ENCODE measurements at places on chromosomes 6 and 20.

DNA sequence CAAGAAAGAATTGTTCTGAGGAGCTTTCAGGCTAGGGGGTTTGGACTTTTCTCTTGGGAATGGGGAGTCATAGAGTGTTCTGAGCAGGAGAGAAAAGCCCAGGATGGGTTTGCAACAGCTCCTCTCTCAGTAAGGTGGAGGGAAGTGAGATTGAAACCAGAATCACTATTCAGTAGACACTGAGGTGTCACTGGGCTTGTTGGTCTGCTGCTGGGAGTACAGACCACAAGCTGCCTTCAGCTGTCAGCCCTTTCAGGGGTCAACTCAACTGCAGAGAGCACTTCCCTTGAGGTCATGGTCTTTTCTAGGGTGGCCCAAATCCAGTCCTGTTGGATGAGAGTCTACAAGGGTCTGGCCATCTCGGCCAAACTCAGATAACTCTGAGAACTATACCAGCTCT, 12.9 kb upstream of the FOXA2 start:
- DNase-seq = no peak
- H3K27ac ChIP-seq = no peak overlapping the region
- no peaks in the 10 kb centered on the region for H3K36me3 ChIP-seq
- no peaks in the 10 kb centered on the region for H3K4me1 ChIP-seq

DNA sequence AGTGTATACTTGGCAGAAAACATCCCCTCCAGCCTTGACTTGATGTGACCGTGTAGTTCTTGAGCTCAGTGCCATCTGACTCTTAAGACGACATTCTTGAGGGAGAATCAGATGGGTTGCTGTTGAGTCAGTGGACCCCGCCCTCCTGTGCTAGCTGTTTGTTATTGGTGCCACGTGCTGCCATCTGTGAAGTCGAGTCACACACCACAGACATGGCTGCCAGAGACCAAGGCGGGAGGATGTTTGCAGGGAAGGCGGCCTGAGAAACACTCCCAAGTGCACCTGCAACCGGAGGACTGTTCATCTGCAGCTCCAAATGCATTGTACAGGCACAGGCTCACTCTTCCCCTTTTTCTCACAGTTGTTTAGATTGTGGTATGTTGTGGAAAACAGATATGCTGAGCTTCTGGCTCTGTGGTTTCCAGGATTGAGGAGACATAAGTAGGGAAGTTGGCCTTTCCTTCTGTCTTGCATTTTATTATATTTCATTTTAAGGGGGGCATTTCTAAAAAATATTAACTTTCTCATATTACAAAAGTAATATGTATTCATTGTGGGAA, 345.3 kb upstream of the ZFP64 start:
- no peak for DNase-seq
- no peaks in the 10 kb centered on the region for H3K36me3 ChIP-seq
- no peaks in the 10 kb centered on the region for H3K4me1 ChIP-seq
- H3K4me3 ChIP-seq = no peak overlapping the region
- H3K27me3 ChIP-seq = no peaks in the 10 kb centered on the region
- no peak overlapping the region for H3K27ac ChIP-seq

DNA sequence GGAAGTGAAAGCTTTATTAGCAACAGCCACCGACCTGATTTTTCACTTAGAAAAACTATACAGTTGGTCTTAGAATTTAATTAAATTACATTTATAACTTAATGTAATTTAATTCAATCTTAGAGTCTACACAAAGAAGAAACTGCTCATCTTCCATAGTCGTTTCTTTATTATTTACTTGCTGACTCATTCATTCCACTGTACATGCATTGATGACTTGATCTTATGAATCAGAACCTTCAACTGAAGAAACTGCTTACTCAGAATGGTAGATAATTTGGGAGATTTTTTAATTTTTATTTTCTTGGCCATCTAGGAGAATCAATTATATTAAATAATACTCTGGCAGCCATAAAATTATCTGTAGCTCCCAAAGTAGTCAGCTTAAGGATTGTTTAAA, 1021.6 kb upstream of the FLRT3 start:
- no peak overlapping the region for H3K4me3 ChIP-seq
- H3K36me3 ChIP-seq = no peaks in the 10 kb centered on the region
- no peaks in the 10 kb centered on the region for H3K4me1 ChIP-seq
- no peak for DNase-seq

DNA sequence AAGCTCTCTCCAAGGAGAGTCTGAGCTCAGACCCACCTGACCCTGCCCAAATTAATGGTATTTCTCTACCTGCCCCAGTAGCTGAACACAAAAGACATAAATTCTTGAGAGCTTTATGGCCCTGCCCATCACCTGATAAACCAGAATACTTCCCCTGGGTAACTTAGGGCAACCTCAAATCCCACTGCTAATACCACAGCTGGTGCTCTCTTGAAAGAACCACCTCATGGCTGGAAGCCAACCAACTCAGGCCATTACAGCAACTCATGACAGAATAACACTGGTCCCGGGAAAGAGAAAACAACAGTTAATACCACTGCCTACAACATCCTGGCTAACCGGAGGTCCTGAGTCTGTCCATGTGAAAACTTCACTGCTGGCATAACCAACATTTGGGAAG, 328.6 kb downstream of the NKAIN2 start:
- H3K27ac ChIP-seq = no peak overlapping the region
- H3K36me3 ChIP-seq = no peaks in the 10 kb centered on the region
- H3K4me3 ChIP-seq = no peak overlapping the region
- H3K4me1 ChIP-seq = no peaks in the 10 kb centered on the region
- peaks cover 15% of the 10 kb centered on the region for H3K27me3 ChIP-seq

GRCh38 chr6:11975353-11975977, 36.6 kb upstream of the HIVEP1 start:
- DNase-seq = no peak
- H3K27me3 ChIP-seq = no peaks in the 10 kb centered on the region

DNA sequence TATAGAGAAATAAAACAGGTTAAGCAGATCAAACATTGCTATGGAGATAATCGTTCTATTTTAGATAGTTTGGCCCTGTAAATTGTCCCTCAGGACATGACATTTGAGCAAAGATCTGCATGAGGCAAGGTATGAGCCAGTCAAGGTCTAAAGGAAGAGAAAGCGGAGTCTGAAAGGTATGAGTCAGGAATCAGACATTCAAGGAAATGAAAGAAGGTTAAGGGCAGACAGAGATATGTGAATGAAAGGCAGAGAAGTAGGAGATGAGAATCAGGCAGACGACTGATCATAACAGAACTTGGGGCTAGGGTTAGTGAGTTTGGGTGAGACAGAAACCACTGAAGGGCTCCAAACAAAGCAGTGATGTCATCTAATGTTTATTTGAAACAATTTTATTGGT, 775.8 kb downstream of the MAFB start:
- H3K27me3 ChIP-seq = no peaks in the 10 kb centered on the region
- H3K4me1 ChIP-seq = no peaks in the 10 kb centered on the region
- H3K4me3 ChIP-seq = no peak overlapping the region
- H3K36me3 ChIP-seq = no peaks in the 10 kb centered on the region

DNA sequence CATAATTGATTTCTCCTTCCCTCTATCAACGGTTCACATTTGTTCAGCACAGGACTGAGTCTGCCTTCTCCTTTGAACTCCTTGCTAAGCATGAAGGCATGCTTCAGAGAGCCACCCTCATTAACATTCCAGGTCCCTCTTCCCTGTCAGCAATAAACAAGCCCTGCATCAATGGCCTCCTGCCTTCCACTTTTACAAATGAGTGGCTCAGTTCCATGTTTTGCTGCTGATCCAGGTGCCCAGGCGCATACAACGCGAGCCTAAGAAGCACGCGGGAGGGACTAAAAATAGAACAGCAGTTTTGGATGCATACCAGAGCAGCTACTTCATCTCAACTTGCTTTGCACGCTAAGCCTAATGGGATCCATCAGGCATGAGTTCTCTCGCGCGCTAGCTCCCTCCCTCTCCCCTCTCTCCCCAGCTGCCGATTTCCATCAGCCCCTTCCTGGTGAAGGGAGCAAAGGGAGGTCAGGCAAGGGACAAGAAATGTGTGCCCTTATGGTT, 53.4 kb downstream of the TRAF3IP2 start:
- peaks cover 42% of the 10 kb centered on the region for H3K4me1 ChIP-seq
- peak; percentile 93 for DNase-seq
- H3K4me3 ChIP-seq = no peak overlapping the region
- peak overlapping the region; percentile 98 for H3K27ac ChIP-seq
- no peaks in the 10 kb centered on the region for H3K36me3 ChIP-seq
- H3K27me3 ChIP-seq = no peaks in the 10 kb centered on the region

GRCh38 chr6:154209555-154209954, 147.0 kb downstream of the IPCEF1 start:
- H3K36me3 ChIP-seq = no peaks in the 10 kb centered on the region
- H3K4me1 ChIP-seq = no peaks in the 10 kb centered on the region
- no peak overlapping the region for H3K4me3 ChIP-seq
- no peaks in the 10 kb centered on the region for H3K27me3 ChIP-seq
- H3K27ac ChIP-seq = no peak overlapping the region

- peaks cover 32% of the 10 kb centered on the region for H3K4me1 ChIP-seq
- no peak for DNase-seq
- peak overlapping the region; percentile 91 for H3K27ac ChIP-seq
- no peaks in the 10 kb centered on the region for H3K36me3 ChIP-seq
- no peak overlapping the region for H3K4me3 ChIP-seq
Observed at GRCh38 chr20:9225879-9226278, 157.0 kb downstream of the PLCB4 start.

DNA sequence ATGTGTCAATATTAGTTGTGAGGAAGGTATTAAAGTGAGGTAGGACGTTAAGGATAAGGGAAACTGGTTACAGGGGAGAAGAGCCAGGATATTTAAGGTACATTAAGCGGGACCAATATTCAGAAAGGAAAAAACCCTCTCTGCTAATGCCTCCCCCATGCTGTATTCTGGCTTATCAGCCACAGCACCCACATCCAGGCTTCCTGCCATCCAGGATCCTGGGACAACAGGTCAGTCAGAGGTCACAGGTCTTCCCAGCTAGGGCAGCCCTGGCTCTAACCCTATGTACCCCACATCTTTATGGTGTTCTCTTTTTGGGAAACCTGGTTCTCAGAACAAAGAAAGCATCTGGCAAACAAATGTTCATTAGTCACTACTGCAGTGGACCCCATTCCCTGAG, 5.3 kb downstream of the DDRGK1 start:
- H3K27ac ChIP-seq = no peak overlapping the region
- peaks cover 28% of the 10 kb centered on the region for H3K36me3 ChIP-seq
- H3K4me3 ChIP-seq = no peak overlapping the region
- H3K4me1 ChIP-seq = peaks cover 7% of the 10 kb centered on the region
- no peaks in the 10 kb centered on the region for H3K27me3 ChIP-seq
- DNase-seq = no peak

DNA sequence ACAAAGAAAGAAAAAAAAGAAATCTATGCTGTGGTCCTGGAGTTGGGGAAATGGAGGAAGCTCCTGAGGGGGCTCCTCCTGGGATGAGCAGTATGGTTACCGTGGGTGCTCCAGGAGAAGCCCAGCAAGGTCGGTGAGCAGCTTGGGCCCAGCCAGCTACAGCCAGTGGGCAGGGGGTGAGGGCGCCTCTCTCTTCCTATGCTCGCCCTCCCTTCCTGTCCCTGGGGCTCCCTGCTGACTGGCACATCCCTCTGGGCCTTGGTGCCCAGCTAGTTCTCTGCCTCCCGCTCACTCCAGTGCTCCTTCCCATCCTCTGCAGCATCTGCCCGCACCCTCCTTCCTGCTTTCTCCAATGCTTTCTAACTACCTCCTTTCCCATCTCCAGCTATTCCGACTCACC, 16.6 kb downstream of the CD40 start:
- H3K27me3 ChIP-seq = no peaks in the 10 kb centered on the region
- no peak for DNase-seq
- H3K27ac ChIP-seq = no peak overlapping the region
- H3K4me1 ChIP-seq = peaks cover 14% of the 10 kb centered on the region

DNA sequence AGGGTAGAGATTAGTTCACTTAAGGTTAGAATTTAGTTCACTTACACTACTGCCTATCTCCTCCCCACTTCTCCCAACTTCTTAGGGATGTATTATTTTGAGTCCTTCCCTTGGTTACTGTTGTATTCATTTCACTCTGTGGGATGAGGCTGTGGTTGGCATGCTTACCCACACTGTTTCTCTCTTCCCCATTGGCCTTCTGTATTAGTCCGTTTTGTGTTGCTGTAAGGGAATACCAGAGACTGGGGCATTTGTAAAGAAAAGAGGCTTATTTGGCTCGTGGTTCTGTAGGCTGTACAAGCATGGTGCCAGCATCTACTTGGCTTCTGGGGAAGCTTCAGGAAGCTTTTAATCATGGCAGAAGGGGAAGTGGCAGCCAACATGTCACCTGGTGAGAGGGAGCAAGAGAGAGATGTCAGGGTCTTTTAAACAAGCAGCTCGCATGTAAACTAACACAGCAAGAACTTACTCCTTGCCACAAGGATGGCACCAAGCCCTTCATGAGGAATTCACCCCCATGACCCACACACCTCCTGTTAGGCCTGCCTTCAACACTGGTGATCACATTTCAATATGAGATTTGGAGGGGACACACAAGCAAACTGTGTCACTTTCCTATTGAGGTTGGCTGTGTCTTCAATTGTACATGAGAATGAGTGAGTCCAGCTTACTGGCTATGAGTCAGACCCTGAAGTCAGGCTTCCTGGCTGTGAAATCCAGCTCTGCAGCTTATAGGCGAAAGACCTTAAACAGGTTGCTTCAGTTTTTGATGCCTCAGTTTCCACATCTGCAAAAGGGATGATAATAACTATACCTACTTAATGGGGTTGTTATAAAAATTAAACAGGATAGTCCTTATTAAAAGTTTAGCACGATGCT, 53.3 kb downstream of the SYNDIG1 start:
- DNase-seq = no peak
- no peak overlapping the region for H3K27ac ChIP-seq
- no peak overlapping the region for H3K4me3 ChIP-seq
- no peaks in the 10 kb centered on the region for H3K27me3 ChIP-seq
- H3K4me1 ChIP-seq = no peaks in the 10 kb centered on the region

- H3K36me3 ChIP-seq = no peaks in the 10 kb centered on the region
- H3K27ac ChIP-seq = no peak overlapping the region
- DNase-seq = no peak
Observed at GRCh38 chr20:59441860-59442810, 141.7 kb downstream of the EDN3 start.

- H3K4me1 ChIP-seq = peaks cover 11% of the 10 kb centered on the region
- H3K4me3 ChIP-seq = no peak overlapping the region
Observed at GRCh38 chr6:70151616-70152015, 151.3 kb downstream of the COL9A1 start.

DNA sequence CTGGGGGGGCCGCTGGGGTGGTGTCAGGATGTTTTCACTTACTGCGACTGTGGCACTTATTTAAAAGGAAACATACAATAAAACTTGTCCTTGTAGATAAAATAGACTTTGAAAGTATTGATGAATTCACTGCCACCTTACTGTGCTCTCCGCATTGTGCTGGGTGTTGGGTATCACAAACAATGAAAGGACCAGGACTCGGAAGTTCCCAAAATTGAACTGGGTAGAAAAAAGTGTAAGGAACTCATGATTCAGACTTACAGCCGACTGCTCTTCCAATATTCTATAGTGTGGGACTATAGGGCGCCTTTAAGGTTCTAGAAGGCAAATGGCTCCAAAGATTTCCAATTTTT, 32.1 kb upstream of the ID4 start:
- DNase-seq = no peak
- H3K27ac ChIP-seq = peak overlapping the region; percentile 99
- H3K4me3 ChIP-seq = peak overlapping the region; percentile 24
- H3K4me1 ChIP-seq = peaks cover 16% of the 10 kb centered on the region
